ENCODE measurements at places on chromosomes 11 and 22.
A peak's percentile ranks its signal among the peaks of the same experiment; 100 is the strongest.

DNA sequence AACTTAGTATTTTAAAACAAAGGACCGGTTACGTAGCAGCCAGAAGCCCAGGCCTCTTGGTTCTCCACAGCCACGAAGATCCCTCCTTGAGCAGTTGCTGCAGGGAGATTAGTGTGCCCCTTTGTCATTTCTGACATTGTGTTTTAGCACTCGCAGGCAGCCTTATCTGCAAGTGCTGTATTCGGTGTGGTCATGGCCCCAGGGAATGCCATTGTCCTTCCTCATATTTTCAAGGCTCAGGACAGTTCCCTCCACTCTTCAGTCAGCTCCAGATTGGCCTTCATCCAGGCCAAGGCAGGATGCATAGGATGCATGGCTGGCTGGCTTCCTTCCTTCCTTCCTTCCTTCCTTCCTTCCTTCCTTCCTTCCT lies 88.5 kb downstream of the ZBTB16 start:
- DNase-seq, result no peak

DNA sequence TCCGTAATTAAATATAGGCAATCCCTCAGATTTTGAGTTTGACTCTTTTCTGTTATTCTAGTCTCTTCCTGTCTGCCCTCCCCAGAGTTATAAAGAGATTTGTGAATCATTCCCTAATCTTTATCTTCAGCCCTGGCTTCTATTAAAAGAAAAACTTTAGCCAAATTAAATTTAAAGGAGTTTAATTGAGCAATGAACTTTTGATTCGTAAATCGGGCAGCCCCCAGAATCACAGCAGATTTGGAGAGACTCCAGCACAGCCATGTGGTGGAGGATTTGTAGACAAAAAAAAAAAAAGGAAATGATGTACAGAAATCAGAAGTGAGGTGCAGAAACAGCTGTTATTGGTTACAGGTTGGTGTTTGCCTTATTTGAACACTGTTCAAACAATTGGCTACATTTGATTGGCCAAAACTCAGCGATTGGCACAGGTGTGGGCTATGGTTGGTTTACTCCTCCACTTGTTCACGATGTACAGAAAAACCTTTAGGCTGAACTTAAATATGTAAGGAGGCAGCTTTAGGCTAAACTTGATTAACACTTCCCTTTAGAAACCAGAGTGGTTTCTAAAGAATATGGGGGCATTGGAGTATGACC lies 2.3 kb upstream of the ALKBH8 start:
- peak; percentile 10 for DNase-seq

GRCh38 chr11:44610186-44610955 lies 44.9 kb downstream of the CD82 start:
- no peak for DNase-seq

DNA sequence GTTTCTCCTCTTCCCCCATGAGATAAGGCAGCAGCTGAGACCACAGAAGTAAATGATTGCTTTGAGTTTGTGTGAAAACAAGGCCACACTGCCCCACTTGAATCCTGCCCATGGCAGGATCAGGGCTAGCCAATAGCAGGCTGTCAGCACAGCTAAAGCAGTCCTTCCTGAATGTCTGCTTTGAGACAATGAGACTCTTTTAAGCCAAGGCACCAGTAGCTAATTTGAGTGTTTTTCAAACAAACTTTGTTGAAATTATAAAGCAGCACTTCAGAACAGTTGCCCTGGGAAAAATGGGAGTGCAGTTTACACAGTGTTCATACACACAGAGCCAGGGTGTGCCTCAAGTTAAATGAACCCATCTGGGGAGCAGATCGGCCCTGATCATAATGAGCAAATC lies 103.5 kb upstream of the OR5AK2 start:
- DNase-seq, result no peak

DNA sequence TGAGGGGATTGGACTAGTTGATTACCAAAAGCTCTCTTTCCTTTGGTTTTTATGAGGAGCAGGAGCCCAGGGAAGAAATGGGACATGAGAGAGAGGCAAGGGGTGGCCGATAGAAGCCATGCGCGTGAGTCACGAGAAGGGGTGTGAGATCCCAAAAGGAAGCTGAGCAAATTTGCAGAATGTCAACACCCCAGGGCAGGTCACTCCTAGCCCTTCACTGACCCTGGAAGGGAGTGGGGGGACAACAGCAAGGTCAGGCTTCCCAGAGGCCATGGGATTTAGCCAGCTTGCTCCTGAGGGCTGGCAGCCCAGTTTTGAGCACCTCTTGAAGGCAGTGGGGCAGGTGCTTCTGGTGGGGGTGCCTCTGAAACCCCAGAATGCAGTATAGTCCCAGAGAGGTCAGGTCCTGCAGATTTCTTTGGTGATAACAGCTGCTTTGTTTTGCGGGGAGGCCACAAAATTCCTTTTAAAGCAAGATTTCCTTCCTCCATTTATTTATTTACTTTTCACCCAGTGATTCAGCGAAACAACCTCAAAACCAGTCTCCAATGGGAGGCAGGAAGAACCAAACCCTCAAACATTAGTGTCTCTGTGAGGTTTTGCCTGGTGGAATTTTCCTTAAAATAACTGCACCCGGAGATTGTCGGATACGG lies 40.1 kb upstream of the TIMP3 start:
- no peak for DNase-seq

GRCh38 chr22:50063589-50064393 lies 5.7 kb upstream of the TTLL8 start:
- DNase-seq, result no peak

GRCh38 chr11:113237261-113237660 lies 77.1 kb upstream of the TTC12 start:
- no peak for DNase-seq

GRCh38 chr11:125153837-125154236 lies 10.7 kb upstream of the PKNOX2 start:
- no peak for DNase-seq

DNA sequence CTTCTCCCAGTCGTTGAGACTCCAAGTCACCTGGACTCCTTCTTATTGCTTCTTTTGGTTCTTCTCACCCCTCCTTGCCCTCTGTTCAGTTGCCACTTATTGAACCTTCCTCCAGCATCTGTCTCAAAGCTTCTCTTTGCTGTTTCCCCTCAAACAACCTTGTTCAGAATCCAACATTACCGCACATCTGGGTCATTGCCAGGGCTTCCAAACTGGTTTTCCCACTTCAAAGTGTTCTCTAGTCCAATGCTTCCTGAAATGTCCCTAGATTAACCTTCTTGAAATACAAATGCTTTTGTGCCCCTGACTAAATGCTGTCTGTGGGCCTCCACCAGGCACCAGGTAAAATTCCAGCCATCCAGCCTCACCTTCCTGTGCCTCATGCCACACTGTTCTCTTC lies 100.8 kb upstream of the TTC12 start:
- DNase-seq, result no peak

- no peak for DNase-seq
Measured at GRCh38 chr11:126817096-126817495, 183.5 kb downstream of the KIRREL3 start.

GRCh38 chr11:104531075-104531474 lies 367.1 kb upstream of the PDGFD start:
- DNase-seq, result peak; percentile 42

DNA sequence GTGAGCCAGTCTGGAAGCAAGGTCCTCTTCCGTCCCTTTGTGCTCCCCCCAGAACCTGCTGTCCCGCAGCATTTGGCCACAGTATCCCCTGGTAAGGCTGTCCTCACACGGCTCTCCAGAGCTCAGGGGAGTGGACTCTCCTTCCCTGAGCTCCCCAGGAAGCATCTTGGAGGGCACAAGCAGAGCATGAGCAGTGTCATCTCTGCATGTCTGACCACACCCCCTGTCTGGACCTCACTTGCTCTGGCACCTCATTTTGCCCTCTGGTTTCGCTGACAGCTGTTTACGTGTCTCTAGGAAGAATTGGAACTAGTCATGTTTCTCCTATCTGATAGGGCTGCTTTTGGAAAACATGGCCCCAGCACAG lies 15.5 kb downstream of the DCPS start:
- no peak for DNase-seq

DNA sequence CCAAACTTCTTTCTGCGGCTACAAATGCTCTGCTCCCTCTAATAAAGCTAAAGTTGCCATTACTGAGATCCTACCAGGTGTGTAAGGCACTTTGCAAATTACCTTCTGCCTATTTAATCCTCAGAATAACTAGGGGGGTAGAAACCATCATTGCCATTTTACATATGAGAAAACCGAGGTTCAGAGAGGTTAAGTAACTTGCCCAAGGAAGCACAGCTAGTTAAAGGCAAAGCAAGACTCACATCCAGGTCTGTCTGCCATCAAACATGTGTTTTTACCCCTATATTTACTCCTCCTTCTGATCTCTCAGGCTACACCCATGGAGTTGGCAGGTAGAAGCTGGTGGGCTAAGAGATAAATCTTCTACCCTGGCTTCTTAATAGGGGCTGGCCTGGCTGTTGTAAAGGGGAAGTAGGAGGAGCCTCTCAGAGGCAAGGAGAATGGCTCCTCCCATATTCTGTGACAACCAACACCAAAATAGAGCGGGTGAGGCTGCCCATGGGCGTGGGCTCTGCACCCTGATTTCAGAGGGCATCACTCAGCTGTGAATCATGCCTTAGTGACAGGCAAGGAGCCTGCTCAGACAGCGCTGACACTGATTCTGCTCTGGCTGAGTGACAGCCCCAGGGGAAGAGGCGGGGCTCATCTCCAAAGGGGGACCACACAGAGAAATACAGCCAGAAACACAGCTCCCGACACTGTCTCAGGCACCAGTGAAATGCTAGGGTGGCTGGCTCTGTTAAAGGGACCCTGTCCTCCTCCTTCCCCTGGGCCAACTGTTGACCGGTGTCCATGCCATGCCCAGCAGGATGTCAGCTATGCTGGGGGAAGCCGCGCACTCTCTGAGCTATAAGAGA lies 106.8 kb downstream of the ABTB2 start:
- peak; percentile 71 for DNase-seq

GRCh38 chr11:57353852-57354251 lies 15.7 kb downstream of the P2RX3 start:
- DNase-seq, result no peak

DNA sequence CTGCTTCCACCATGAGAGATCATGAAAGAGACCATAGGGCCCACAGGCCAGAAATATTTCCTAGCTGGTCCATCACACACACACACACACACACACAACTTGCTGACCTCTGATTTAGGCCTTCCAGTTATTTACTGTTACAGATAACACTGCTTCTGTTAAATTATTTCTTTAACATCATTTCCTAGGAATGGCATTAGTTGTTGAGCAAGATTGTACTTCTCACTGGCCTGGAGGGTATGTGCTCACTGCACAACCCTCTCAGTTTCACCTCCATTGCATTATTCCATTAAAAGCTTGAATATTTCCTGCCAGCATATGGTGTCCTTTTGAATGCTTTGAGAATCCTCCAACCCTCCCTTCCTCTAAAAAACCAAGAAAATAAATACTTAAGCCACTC lies 104.4 kb downstream of the MICAL2 start:
- DNase-seq, result no peak

DNA sequence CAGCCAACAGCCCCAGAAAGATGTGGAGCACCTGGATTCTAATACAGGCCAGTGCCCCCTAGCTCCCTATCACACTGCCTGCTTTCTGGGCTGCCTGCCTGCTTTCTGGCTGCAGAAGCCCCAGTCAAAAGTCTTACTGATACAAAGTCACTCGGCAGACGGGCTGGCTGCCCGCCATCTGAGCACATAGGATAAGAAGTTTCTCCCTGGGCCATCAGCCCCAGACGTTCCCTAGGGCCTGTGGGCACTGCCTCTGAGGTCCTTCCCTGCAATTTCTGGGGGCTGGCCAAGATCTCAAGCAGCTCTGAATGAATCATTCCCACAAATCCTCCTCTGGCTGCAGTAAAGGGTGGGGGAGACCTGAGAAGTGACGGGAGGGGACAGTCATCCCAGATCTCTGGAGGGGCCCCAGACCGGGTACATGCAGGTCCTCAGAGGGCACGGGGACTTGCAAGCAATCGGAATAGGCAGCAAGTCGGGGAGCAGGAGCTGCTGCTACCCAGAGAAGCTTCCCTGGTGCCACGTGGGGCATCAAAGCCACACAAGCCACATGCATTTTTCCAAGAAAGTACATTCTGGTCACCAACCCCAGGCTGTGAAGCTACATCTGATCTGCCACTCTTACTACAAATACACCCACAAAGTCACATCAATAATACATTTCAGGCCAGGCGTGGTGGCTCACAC lies 4.7 kb downstream of the TPST2 start:
- DNase-seq, result no peak

DNA sequence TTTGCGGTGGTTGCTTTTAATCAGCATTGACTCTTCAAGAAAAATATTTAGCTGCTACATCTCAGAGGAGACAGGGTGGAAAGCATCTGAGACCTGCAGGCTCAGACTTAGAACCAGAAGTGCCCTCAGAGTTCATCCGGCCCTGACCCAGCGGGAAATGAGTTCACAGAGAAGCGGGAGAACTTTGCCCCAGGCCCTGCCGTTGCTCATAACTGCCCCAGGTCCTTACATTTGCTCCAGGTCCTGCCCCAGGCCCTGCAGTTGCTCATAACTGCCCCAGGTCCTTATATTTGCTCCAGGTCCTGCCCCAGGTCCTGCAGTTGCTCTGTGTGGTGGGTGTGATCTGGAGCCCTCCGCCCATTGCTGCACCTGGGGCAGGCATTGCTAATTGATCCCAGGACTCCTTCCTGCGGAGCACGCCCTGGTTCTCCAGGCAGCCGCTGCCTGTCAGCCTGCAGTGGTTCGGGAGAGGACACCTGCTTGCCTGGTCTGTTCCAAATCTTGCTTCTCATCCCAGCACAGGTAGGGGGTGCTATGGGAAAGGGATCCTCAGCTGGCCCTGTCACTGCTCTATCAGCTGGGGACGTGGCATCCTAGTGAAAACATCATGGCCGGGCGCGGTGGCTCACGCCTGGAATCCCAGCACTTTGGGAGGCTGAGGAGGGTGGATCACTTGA lies 58.1 kb upstream of the PPP6R3 start:
- DNase-seq, result no peak

DNA sequence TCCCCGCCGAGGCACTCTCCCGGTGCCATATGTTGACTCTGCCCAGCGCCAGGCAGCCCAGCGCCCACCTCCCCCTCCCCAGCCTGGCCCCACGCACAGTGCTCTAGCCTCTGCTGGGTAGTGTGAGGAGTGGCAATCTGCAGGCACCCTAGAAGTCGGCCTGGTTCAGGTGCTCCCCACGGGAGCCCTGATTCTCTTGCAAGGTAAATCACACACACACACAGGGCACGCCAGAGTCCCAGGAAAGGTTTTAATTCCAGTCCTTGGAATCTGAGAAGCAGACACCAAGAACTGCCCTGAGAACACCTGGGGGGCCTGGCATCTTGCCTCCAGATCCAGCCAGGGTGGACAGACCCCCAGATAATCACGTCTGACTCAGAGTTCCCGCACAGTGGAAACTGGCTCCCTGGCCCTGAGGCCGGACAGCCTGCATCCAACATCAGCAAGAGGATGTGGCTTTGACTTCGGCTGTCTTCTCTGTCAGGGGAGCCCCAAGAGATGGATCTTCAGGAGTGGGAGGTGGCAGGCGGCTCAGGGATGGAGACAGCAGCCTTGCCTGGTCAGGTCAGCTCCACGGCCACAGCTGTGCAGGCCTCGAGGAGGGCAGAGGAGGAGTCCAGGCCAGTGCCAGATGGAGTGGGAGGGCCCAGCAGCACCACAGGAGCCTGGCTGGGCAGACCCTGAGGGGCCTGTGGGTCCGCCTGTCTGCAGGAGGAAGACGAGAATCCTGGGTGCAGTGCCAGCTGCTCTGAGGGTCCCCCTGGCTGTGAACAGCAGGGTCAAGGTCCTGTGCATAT lies 1.1 kb upstream of the RIN1 start:
- no peak for DNase-seq

GRCh38 chr11:73002214-73002613 lies 139.9 kb downstream of the FCHSD2 start:
- no peak for DNase-seq

All from KBM-7 (cell line).